SK-MEL-5 (cell line): ENCODE measurements at places on chromosomes 11 and 22. TPM values are rescaled to one million over a fixed set of nuclear protein-coding genes. Genes with fewer than 3 reads are reported as not detected.

The MUC2 gene
- not detected in 2 replicates for total RNA-seq

- DNase-seq = no peak
Observed at GRCh38 chr11:2569321-2569721, 124.5 kb downstream of the KCNQ1 start.

The ACO2 gene
- 128 and 133 TPM in 2 replicates for total RNA-seq

The DEPDC7 gene
- 4.4 and 6.3 TPM in 2 replicates for total RNA-seq

DNA sequence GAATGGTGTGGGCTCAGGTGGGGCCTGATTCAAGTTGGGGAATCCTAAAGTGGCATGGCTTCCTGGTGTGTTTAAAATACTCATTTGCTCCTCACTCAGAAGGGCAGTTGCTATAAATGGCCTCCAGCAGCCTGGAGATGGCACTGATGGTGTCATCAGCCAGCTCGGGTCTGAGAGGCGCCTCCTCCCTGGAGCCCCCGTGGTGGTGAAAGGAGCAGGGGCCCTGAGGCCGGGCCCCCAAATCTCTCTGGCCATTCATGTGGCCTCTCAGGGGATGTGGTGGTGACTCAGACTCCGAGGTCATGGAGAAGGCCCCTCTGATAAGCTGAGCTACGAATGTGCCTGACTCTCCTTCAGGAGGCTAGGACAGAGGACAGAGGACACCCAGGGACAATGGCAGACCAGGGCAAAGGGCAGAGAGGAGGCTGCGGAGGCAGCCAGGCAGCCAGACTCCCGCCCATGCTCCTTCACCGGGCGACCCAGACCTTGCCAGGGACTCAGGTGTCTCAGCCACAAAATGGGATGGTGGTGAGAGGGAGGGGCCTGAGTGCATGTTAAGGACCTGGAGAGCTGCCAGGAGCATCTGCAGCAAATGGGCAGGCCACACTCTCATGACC is 129.2 kb downstream of the CTTN start:
- DNase-seq = no peak

DNA sequence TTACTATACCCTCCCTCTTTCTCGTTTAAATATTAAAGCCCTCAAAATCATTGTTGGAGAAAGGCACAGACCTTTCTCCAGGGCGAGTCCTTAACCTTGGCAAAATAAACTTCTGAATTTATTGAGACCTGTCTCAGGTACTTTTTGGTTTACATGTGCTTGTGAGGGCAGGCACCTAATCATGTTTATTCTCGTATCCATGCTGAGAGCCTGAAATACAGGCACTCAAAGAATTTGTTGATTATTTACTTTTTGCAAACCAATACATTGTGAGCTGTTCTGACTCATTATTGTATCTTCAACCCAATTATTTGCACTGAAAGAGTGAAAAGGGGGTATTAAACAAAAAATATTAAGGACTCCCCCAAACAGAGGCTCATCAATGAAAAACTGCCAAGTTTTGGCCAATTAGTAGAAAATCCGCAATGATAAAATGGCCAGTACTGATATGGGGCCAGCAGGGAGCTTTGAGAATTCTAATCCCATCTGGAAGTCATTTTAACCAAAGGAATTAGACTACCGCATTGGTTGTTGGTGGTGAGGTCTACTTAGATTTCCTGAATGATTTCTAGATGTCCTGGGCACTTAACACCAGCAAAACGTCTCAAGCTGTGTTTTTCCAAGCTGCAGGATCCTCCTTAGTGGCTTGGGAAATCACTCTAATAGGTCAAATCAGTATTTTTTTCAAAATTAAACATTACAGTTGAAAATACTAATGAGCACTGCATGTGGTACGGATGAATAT is 157.3 kb downstream of the SWAP70 start:
- DNase-seq = no peak

GRCh38 chr11:12159351-12160099 is 49.1 kb downstream of the MICAL2 start:
- no peak for DNase-seq

DNA sequence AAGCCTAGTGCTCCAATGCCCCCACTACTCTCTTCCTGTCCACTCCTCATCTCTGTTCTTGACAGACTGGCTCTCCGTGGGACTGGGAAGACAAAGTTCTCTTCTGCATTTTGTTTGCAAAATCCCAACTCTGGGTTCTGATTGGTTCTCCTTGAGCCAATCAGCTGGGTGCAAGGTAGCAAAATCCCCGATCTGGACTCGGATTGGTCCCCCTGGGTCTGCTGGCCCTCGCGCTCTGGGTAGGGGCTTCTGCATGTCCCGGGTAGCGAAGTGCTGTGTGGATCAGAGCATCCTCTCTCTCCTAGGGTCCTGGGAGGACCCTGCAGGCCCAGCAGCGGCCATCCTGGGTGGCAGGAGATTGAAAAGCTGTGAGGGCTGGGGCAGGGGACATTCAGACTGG is 22.3 kb upstream of the A4GALT start:
- no peak for DNase-seq

DNA sequence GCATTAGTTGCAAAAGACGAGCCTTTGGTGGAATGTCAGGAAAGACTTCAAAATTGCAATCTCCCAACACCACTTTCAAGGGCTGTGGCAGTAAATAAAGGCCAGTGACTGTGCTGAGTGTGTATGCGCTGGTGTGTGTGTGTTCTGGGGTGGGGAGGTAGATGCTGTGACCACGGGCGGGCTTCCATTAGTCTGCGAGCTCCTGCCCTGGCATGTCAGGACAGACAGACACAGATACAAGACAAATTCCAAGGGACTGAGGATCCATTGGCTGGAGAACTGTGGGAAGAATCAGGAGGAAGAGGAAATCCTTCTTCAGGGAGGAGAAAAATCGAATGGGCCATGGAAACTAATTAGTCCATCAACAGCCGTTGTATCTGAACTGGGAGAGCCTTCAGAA is 83.6 kb downstream of the FEZ1 start:
- DNase-seq = no peak

GRCh38 chr11:33320814-33321330 is 63.7 kb downstream of the HIPK3 start:
- DNase-seq = no peak

DNA sequence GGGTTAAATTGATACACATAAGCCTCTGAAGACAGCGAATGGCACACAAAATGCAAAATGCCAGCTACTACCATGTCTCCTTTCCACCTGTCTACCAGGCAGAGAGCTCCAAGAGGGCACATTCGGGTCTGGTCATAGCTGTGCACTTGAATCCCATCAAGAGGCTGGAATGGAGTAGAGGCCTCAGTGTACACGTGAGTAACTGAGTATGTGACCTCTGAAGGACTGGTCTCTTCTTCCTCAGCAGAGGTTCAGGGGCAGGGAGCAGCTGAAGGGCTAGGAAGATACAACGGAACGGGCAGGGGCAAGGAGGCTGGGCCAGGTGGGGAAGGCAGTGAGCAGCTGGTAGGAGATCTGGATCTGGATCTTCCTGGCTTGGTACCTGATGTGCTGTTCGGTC is 56.3 kb upstream of the PHOX2A start:
- DNase-seq = no peak

DNA sequence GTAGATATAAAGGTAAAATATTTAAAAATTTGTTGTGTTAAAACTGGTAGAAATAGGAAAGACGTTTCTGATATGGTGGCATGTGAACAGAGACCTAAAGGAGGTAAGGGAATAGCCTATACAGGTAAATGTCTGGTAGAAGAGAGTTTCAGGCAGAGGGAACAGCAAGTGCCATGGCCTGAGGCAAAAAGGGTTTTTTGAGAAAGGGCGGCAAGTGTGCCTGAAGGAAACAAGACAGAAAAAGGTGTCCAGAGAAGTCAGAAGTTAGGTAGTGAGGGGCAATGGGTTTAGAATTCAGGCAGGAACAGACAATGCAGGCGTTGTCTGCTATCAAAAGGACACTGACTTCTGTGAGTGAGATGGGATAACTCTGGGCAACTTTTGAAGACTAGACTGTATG is 339.7 kb downstream of the DYNC2H1 start:
- peak; percentile 29 for DNase-seq

DNA sequence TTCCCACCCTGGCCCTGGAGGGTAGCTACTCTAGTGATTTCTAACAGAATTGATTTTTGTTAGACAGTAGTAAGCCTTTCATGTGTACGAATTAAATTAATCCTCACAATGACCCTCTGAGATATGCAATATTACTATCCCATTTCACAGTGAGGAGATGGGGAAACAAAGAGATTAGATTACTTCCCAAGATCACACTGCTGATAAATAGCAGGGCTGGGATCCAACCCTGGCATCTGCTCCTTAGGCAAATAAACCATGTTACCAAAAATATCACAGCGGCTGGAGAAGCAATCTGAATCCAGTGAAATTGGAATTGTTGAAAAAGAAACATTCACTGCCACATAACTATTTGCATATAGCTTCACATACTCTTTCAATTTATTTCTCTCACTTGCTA is 12.8 kb upstream of the CAVIN3 start:
- DNase-seq = no peak

The SPCS2 gene
- 166 and 168 TPM in 2 replicates for total RNA-seq

GRCh38 chr11:66022401-66023185 is 3.7 kb downstream of the CATSPER1 start:
- DNase-seq = peak; percentile 59

GRCh38 chr22:27686534-27686933 is 115.0 kb downstream of the MN1 start:
- peak; percentile 88 for DNase-seq

DNA sequence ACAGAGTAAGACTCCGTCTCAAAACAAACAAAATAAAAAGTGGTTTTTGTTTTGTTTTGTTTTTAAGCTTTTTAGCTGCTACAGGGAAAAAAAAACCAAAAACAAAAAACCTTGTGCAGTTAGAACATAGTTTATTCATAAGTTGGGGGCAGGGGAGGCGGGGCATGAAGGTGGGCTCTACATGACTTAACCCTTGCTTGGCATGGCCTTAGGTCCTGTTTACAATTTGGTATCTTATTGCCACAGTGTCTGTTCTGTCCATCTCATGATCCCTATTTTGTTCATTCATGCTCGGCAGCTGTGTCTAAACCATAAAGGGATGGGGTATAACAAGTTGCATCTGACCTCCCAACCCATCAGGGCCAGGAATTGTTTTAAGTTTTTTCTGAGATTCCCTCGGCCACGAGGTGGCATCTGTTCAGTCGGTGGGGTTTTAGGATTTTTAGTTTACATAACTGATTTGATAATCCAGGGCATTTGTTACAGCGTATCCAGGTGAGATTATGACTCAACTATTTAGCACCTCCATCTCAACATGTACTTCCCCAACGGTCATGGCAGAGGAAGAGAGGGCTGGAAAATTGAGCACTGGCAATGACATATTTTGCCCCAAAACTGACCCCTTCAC is 6.9 kb downstream of the AP5B1 start:
- peak; percentile 47 for DNase-seq

The OR10D3 gene
- not detected in 2 replicates for total RNA-seq

The PRR33 gene
- total RNA-seq = not detected in 2 replicates

The UPB1 gene
- not detected in 2 replicates for total RNA-seq

GRCh38 chr22:46473896-46474557 is 63.4 kb downstream of the CELSR1 start:
- no peak for DNase-seq

GRCh38 chr22:33789690-33790253 is 130.5 kb downstream of the LARGE1 start:
- no peak for DNase-seq

DNA sequence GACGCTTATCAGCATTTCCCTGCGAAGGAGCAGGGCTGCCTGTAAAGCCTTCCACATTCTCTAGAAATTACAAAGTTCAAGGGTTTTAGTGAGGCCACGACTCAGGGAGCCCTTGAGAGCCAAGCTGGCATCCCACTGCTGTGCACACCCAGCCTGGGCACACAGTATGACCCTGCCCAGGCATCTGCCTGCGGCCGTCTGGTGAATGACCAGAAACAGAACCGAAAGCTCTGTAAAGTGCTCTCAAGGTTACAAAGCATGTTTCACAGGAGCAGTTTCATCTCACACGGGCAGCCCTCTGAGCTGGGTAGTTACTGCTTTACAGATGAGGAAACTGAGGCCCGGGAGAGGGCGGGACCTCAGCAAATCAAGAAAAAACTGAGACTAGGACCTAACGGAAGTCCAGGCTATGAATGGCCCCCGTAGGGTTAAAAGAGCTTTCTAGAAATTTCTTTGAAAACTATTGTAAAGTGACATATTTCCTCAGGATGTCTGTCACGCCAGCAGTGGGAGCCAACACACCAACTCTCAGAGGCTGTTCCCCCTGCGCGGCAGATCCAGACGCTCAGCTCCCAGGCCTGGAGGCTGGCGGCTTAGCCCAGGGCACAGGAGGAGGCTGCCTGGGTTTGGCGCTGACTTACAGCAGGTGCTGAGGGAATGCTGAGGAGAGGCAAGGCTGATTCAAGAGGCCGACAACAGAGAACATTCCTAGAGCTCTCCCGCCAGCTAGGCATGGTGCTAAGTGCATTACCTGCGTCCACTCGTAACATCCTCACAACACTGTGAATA is 7.7 kb upstream of the TCF20 start:
- peak; percentile 26 for DNase-seq

- no peak for DNase-seq
Observed at GRCh38 chr22:41009222-41009948, 58.2 kb downstream of the RBX1 start.

GRCh38 chr11:47179655-47179991 is 2.9 kb upstream of the ARFGAP2 start:
- DNase-seq = peak; percentile 69

DNA sequence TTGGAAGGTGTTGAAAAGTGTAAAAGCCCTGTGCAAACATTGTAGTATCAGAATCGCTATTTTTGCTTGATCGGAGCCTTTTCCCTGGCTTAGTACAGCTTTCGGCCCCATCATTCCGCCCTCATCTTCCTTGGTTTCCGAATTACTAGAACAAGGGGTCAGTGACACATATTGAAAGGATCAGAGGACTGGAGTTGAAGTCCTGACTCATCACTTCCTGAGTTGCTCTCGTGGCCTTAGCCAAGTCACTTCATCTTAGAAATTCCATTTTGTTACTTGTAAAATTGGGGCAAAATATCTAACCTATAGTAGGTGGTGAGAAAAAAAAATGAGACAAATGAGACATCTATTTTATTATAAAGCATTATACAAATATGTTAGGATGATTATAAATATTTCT is 375.0 kb downstream of the NTM start:
- no peak for DNase-seq

- no peak for DNase-seq
Observed at GRCh38 chr11:124716591-124716990, 23.2 kb upstream of the NRGN start.

DNA sequence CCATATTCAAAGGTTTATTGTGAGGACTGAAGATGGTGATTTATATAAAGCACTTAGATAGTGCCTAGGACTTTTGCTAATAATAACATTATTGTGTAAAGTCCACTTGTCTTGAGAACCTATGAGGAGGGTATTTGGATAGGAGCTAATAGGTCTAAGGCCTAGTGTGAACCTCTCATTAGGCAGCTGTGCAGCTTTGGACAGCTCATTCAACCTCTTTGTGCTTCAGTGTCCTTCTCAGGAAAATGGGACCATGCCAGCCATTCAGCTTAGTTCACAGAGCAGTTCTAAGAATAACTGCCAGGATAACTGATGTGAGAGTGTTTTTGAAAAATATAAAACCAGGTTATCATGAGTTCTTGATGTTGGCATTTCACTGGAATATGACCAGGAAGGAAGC is 56.2 kb downstream of the NAV2 start:
- DNase-seq = no peak

- DNase-seq = no peak
Observed at GRCh38 chr11:111949519-111950426, 12.6 kb downstream of the DIXDC1 start.

The TUB gene
- total RNA-seq = 10.0 and 10.4 TPM in 2 replicates
